ENCODE measurements at places on chromosomes 7 and 10.

- DNase-seq: no peak
Measured at GRCh38 chr10:17523246-17523753, 68.9 kb upstream of the ST8SIA6 start.

DNA sequence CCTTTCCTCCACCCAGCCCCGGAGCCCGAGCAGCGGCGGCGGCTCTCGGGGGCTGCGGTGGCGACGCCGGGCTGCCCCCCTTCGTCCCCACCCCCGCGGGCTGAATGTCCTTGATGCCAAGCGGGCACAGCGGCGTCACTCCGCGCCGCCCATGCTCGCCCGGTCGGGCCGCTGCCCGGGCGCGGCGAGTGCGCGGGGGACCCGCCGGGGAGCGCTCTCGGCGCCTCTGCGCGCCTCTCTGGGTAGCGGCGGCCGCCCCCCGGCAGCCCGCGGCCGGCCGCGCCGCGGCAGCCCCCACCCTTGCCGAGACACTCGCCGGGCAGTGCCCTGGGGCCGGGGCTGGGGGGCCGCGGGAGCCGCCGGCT is 433 bp upstream of the PLXNA4 start:
- DNase-seq: no peak

GRCh38 chr7:70068531-70068930 is 470.3 kb downstream of the AUTS2 start:
- no peak for DNase-seq

DNA sequence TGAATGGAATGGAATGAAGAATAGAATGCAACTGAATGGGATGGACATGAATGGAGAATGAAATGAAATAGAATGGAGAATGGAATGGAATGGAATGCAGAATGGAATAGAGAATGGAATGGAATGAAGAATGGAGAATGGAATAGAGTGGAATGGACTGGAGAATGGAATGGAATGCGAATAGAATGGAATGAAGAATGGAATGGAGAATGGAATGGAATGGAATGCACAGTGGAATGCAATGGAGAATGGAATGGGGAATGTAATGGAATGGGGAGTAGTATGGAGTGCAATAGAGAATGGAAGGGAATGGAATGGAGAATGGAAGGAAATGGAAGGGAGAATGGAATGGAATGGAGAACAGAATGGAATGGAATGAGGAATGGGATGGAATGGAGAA is 93.4 kb downstream of the NSUN6 start:
- DNase-seq: no peak

DNA sequence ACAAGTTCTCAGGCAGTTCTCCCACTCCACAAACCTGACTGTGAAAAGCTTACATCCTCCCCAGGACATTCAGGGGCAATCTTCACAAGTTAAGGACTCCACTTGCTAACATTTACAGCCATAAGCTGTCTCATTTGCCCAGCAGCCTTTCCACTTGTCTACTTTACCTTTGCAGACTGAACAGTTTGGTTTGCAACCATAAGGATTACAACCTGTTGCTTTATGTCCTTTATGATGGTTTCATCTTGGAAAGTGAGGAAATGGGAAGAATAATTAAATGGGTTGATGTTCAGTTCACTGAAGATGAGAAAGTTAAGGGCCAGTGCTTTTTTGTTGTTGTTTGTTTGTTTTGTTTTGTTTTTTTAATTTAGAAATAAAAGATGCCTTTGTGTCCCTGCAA is 92.4 kb downstream of the FAM204A start:
- DNase-seq: no peak

DNA sequence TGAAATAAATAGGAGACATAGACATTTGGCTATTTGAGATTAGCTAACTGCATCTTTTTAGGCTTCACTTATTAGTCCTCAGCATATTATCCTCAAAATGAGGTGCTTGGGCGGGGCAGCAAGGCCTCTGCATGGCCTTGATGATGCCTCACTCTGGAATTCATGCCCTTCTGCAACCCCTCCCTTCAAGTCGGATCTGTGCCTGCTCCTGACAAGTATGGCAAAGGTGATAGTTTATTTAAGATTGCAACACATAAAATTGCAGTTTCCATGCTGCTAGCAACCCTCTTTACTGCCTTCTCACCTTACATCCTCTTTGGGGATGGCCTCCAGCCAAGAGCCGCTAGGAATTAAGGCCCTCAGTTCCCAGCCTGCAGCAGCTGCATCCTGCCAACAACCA is 241.3 kb upstream of the ADARB2 start:
- DNase-seq: no peak

DNA sequence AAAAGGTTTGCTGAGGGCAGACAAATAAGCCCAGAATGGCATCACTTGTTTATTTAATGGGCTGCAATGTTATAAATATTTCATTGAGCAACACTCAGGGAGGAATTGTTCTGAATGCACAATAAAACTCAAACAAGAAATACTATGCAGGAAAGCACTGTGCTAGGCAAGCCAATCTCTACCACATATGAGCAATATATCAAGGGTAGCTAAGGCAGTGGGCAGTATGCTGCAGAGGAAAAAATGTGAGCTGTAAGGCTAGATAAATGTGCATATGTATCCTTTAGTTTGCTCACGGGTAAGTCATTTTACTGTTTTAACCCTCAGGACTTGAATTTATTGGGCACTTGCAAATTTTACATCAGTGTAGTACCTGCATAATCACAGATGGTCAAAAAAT is 349.6 kb downstream of the CDC14C start:
- DNase-seq: no peak

DNA sequence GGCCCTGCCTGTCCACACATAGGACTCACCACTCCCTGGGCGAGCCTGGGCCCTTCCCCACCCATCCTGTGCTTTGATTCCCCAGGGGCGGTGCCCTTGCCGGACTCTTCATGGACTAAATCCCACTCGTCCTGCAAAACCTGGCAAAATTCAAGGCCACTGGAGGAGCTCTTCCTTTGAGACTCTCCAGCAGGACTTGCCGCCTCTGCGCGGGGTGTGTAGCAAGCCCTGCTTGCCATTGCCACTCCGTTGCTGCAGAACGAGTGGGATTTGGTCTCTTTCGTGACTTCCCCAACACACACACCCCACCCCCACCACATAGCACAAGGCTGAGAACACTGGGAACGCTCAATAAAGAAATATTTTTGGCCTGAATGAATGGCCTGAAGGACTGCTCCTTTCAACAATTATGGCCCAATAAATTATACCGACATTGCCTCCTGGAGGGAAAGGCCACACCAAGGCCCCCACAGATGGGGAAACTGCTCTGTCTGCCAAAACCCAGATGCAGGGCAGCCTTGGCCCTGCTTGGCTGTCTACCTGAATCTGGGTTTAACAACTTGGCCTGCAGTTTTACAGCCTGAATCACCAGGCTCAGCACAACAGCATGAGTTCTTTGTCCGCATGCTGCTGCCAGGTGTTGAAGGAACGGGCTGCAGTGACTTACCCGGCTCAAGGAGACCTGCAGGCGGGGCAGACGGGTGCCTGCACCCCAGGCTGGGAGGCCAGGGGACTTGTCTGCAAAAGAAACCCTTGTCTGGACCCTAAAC is 72.8 kb upstream of the KAT6B start:
- DNase-seq: no peak

Measured in WERI-Rb-1 (cell line).